ENCODE measurements at places on chromosomes 1 and 21. TPM values are rescaled to one million over a fixed set of nuclear protein-coding genes. Genes with fewer than 3 reads are reported as not detected.

Gene KRTAP11-1
- total RNA-seq = not detected

DNA sequence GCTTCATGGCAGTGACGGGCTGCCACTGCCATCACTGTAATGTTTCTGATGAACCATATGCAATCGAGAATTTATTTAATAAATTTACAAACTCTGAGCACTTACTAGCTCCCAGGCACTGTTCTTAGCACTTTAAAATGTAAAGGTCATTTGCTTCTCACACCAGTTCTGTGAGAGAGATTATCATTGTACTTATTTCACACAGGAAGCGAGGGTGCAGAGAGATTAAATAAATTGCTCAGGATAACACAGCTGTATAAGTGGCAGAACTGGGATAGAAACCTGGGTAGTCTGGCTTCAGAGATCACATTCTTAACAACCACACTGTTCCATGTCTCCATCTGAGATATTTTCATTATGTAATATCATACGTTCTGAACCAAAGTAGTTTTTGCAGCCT, 119.9 kb downstream of the MAST2 start:
- DNase-seq = no peak

DNA sequence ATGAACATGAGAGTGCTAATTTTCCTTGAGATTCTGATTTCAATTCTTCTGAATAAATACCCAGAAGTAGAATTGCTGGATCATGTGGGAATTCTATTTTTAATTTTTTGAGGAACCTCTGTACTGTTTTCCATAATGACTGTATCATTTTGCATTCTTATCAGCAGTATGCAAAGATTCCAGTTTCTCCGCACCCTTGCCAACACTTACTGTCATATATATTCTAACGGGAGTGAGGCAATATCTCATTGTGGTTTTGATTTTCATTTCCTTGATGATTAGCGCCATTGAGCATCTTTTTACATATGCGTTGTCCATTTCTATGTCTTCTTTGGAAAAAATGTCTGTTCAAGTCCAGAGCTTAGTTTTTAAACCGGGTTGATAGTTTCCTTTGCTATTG, 33.2 kb downstream of the VCAM1 start:
- no peak for DNase-seq

DNA sequence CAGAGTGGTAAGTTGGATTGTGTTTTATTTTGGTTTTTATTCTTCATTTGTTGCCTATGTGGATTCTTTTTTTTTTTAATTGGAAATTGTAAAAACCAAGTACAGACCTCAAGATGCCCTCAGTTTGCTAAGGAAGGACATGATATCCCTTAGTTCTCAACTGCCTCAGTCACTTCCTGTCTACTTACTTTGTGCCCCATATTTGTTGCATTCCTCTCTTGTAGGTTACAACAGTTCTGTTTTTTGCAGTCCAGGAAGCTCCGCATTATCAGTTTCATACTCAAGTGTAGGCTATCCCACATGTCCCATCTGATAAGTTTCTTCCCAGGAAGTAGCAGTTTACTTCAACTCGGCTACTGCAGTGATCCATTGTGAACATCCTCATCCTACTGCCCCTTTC, 82.0 kb downstream of the RPAP2 start:
- no peak for DNase-seq

DNA sequence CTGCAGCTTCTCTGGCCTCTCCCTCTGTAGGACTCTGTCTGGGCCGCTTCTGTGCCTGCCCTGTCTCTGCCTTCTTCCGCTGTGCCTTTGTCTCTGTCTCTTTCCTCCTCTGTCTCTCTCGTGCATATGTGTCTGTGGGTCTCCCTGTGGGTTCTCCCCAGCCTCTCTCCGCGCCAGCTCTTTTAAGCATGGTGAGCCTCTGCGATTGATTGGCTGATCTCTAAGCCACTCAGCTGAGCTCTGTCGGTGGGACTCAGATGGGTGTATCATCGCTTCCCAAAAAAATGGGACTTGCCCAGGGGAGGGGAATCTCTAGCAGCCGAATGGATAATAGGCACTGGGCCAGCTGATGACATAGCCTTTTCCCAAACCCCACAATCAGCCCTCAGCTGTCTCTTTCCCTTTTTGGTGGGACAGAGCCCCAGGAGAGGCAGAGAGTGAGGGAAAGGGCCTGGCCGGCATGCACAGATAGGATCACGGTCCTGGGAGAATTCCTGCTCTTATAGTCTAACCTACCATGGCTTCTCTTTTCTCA, at the start of gene ADAMTS4:
Gene ADAMTS4 (minus strand): TSS at position 158 of the 535 bp plus-strand sequence. CDS start 427 bp downstream, outside the sequence.
- DNase-seq = peak; percentile 86

Gene IGSF21
- total RNA-seq = 1.0 TPM

Gene C1orf232
- not detected for total RNA-seq

- no peak for DNase-seq
These were observed 8.9 kb upstream of the GOLT1A start for GRCh38 chr1:204222764-204223055.

- DNase-seq = no peak
These were observed 63.4 kb downstream of the KCNAB2 start for GRCh38 chr1:6108937-6109614.

Gene RPTN
- not detected for total RNA-seq

- DNase-seq = no peak
These were observed 17.5 kb downstream of the VASH2 start for GRCh38 chr1:212967801-212968200.

DNA sequence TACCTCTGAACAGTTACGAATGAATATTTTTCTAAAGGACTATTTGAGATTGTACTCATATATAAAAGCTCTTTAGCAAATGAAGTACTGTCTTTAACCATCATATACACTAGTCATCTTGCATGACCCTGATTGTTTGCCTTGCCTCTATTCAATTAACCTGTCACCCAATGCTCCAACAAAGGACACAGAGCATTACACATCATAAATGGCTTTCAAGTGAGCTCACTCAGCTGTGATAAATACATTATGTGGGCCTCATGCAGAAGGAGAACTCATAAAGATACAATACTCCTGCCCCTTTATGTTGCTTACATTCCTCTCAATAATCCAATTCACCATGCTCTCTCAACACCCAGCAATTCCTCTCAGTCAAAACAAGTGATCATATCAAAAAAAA, 993.0 kb upstream of the PRMT6 start:
- no peak for DNase-seq

- no peak for DNase-seq
These were observed 39.5 kb downstream of the TMEM51 start for GRCh38 chr1:15192916-15193550.

DNA sequence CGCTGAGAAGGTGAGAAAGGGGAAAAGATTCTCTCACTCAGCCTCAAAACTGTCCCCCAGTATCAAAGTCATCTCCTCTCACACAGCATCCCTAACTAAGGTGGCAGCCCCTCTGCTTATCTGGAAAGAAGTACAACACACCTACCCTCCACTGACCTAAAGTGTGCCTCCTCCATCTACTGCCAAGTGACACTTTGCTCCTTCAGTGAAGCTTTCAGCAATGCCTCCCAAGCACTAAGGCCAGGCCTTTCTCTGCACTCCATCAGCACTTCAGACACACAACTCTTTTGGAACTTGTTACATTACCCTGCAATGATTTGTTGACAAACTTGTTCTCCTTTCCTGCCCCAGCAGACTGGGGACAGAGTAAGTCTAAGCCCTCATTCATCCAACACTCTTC, 1.4 kb downstream of the SH3BP5L start:
- DNase-seq = no peak

DNA sequence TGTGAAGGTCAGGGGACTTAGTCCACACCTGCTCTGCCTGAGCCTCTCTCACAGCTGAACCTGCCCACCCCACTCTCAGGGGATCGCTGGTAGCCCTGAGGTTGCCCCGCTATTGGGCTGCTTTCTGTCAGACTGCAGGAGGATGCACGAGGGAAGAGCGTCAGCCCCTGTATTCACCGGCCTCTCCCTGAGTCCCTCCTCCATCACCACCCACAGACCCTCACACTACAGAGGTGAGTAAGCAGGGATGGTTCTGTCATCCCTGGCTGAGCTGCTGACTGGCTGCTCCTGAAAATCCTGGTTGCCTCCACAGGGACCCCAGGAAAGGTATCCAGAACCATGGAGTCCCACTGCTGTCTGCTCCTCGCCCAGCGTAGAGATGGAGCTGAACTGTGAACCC, 118.7 kb downstream of the SYT2 start:
- DNase-seq = no peak

DNA sequence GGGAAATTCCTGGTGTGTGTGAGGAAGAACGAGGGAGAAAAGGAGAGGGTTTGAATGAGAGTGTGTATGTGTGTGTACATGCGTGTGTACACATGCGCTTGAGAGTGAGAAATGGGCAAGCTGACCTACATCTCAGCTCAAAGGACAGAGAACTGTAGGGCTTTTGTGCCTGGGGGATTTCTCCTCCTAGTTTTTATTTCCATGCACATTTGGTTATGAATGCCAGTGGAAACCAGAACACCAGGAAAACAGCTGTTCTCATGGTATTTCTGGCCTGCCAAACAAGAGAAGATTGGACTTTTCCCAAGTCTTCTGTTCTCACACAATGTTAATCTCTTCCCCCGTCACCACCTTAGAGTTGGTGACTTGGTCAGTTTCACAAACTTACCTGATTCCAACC, 45.2 kb downstream of the SLC44A3 start:
- DNase-seq = no peak

Gene SPRR1B
- not detected for total RNA-seq

Gene MASP2
- not detected for total RNA-seq

- DNase-seq = no peak
These were observed 30.6 kb downstream of the HYI start for GRCh38 chr1:43422995-43423671.

Gene TSSK3
- total RNA-seq = 0.79 TPM

Gene OR2L5
- total RNA-seq = not detected

DNA sequence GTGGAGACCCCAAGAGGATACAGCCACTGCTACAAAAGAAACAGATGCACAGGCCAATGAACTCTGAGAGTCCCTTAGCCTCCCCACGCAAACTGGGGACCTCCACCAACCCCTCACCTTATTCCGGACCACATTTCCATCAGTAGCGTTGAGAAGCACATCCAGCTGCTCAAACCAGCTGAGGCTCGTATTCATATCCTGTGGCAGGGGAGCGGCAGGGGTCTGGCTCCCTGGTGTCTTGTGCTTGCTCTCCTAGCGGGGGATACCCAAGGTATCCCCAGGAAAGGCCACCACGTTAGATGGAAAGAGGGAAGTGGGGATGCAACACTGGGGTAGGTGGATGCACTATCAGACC, 481 bp downstream of the CCDC163 start:
- DNase-seq = no peak

GRCh38 chr1:2388004-2388913, 3.1 kb downstream of the MORN1 start:
- peak; percentile 15 for DNase-seq

DNA sequence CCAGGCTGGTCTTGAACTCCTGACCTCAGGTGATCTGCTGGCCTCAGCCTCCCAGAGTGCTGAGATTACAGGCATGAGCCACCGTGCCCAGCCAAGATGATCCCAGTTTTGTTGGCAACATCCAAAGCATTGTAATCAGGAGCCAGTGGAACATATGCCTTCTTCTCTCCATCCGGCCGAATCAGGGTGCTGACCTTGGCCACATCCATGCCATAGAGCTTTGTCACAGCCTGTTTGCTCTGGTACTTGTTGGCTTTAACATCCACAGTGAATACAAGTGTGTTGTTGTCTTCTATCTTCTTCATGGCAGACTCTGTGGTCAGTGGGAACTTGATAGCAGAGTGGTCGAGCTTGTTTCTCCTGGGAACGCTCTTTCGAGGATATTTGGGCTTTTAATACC, 17.1 kb downstream of the TNFRSF8 start:
- DNase-seq = no peak

GRCh38 chr1:39800471-39800835, 11.8 kb upstream of the BMP8B start:
- no peak for DNase-seq

DNA sequence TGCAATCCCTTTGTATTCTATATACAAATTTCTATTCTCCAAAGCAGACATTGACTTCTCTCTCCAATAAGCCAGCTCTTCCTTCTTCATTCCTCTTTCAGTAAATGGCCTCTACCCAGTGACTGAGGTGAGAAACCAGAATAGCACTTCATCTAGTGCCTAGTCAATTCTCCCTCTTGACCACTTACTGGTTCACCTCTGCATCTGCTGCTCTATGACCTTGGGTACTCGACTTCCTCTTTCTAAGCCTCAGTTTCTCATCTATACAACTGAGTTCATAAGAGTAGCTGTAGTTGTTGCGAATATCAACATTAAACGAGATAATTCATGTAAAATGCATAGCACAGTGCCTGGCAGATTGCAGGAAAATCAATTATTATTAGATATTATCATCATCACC, 12.4 kb downstream of the LYST start:
- DNase-seq = no peak
